ENCODE measurements at places on chromosomes 13 and 19.

DNA sequence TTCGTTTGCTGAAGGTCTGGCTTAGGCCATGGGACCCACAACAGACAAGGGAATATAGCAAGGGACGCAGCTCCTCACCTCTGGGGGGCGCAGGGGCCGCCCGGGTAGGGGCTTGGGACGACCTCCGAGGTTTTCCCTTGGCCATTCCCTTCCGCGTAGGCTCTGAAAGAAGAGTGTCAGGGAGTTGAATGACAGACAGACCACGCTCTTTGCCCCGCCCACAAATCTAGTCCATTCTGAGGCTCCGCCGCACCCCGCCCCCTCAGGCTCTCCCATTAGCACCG lies 11.4 kb upstream of the ZNF414 start:
- DNase-seq = no peak

GRCh38 chr13:27018882-27019281 lies 152.7 kb downstream of the USP12 start:
- DNase-seq = no peak

GRCh38 chr13:31675440-31675953 lies 63.8 kb upstream of the RXFP2 start:
- DNase-seq = no peak

- no peak for DNase-seq
These were observed 14.2 kb downstream of the PLEKHJ1 start for GRCh38 chr19:2221918-2222317.

DNA sequence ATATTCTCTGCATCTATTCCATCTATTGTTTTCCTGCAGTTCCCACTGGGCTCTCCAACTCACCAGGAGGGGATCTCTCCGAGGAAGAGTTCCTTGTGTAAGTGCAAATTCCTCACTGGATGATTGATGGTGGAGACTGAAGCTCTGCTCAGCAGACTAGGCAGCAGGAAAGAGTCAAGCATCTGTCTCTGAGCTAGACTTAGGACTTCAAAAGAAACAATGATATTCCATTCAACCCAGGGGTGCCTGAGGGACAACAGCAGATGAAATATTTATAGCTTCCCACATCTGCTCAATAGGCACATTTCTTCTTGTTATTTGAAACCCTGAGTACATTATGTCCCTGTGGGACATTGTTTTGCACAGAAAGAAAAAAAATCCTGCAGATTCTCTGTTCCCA lies at the start of the genes OR7A5 and OR7C1:
OR7A5 (minus strand) TSS at position 175 of the 400 bp plus-strand sequence. CDS start 6,944 bp downstream, outside the sequence.
OR7C1 (minus strand) TSS at position 175 of the 400 bp plus-strand sequence. CDS start 35,049 bp downstream, outside the sequence.
- DNase-seq = no peak

DNA sequence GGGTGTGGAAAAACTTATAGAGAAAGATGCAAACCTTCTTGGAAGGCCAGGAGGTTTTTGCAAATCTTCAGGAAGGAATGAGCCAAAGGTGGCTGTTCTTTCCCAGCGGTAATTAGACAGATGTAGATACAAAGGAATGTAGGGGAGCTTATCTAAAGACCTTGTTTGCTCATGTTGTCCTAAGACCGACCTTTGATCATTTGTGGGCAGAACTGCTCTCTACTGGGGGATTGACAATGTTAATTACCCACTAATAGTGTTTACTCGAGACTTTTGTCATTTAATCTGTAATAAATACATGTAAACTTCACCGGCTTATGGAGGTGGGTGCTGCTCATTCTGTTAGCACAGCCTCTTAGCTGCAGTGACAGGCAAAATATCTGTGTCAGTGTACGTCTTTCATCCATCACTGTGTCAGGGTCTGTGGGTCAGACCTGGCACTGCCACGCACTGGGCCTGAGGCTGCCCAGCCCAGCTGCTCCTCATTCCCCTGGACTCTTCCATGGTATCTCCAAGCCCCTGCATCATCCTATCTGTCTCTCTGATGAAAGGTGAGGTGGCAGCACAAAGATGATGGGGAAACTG lies 68.3 kb downstream of the ZNF431 start:
- no peak for DNase-seq

GRCh38 chr19:34788074-34788473 lies 15.1 kb upstream of the ZNF599 start:
- no peak for DNase-seq

GRCh38 chr13:97858161-97858560 lies 95.3 kb upstream of the IPO5 start:
- DNase-seq = no peak

DNA sequence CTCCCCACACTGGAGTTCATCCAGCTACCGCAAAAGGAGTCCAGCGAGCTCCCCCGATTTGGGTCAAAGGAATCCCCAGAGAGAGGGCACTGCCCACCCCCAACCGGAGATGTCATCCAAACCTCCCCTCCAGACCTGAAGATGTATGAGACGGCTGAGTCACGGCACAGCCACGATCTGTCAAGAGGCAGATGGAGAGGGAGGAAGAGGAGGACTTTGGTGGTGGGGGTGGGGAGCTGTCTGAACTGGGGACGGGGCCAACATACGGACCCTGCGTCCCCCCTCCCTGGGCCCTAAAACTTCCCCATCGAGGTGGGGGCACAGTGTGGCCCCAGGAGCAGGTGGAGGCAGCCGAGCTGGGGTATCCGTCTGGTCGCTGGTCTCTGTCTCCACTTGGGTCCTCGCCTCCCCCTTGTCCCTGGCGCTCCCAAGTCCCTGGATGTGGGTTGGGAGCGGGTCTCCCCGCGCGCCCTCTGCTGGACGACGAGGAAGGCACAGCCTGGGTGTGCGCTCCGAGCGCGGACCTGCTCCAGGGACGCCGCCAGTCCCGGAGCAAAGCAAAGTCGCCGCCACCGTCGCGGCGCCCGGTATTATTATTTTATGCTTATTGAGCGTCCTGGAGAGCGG lies 3.8 kb downstream of the PDE4A start:
- DNase-seq = peak; percentile 83

- no peak for DNase-seq
These were observed 43.1 kb downstream of the SLITRK1 start for GRCh38 chr13:83839146-83839545.

DNA sequence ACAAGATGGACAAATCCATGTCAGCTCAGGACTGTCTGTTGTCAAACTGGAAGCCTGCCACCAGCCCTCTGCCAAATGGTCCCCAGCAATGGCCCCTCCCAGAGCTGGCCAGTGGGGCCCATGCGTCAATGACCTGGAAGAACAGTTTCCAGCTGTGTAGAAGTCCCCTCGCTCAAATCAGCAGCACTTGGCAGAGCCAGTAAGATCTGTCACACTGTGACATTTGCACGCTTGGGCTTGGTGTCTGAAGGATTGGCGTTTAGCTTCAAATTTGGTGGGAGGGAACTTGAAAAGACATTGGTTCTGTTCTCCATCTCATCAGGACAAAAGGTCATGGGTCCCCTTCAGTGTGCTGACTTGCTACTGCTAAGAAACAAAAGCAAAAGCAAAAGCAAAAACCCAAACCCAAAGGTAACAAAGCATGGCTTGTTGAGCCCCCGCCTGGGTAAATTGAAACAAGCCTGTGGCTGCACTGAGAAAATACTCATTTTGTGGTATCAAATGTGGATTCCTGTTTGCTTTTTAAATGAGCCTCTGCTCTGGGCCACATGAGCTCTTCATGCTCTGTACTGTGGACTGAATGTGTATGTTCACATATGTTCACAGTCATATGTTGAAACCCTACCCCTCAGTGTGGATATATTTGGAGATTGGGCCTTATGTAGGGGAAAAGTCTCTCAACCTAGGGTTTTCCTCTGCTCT lies 253.6 kb upstream of the MAB21L1 start:
- no peak for DNase-seq

DNA sequence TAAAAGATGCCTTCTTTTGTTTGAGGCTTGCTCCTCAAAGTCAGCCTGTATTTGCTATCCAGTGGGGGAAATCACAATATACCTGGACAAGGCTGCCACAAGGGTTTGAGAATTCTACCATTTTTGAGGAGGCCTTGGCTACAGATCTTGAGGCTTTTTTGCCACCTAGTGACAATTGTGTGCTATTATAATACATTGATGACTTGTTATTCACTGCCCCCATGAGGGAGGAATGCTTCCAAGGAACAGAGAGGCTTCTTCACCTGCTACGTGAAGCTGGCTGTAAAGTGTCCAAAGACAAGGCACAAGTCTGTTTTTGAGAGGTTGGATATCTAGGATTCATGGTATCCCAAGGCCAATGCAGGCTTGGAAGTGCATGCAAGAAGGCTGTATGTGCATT lies 72.5 kb downstream of the ZNF708 start:
- DNase-seq = no peak

DNA sequence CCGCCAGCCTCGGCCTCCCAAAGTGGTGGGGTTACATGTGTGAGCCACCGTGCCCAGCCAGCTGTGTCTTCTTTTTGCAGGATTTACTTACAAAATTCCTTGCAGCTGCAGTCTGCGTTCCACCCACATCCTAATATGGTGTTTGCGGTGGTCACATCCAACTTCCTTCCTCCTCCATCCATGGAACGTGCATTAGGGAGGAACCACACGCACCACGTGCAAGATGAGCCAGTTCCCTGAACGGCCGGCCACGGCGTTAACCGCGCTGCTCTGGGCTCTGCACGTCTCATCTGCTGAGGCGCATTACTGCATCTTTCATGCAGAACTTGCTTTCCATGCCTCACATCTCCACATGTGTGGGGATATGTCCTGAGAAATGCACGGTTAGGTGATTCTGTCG lies 13.0 kb upstream of the SIGLEC11 start:
- DNase-seq = no peak

- DNase-seq = no peak
These were observed 61.6 kb downstream of the ALOX5AP start for GRCh38 chr13:30796631-30797601.

DNA sequence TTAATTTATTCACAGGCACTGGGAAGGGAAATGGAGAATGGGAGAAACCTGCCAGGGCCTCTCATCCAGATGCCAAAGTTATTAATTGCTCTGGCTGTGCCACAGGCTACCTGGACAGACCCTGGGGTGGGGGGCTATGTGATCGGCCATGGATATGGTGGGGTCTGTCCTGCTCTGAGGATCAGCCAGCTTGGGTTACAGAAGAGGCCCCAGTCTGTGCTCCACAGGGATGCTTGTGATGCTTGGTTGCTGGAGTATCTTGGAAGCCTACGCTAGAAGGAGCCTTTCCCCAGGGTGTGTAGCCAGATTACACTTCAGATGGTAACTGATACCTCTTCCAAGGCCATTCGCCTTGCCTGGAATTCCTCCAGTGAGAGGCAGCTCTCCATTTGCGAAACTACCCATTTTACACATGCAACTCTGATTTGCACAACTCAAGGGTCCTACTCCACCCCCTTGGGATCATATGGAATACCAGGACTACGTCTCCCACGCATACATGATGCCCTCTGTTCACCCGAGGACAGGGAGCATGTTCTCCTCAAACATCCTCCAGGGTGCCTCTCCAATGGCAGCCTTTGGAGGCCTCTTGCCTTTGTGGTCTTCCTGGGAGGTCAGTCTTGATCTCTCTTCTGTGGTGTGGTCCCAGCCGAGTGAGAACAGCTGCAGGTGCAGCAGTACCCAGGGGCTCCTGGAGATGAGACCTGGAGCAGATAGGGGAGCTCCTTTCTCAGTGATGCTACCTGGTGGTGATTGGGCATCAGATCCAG lies 186.6 kb upstream of the TSHZ3 start:
- DNase-seq = no peak

GRCh38 chr13:34002924-34003323 lies 185.0 kb downstream of the RFC3 start:
- no peak for DNase-seq

- no peak for DNase-seq
These were observed 7.2 kb downstream of the CARS2 start for GRCh38 chr13:110698689-110699088.

DNA sequence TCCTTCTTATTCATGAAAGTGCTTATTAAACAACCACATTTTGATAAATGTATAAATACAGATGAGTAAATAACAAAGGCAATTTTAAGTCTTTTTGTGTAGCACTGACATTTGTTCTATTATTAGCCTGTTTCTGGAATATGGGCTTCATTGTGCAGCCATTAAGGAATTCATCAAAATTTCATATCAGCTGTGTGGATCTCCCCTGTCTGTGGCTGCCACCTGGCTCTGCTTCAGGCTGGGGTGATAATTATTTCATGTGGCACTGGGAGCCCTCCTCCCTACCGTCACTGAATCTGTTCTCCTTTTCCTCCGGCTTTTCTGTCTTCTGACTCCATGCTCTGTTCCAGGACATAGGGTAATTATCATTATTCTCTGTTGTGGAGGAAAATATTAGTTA lies 57.1 kb downstream of the LMO7 start:
- DNase-seq = no peak

- no peak for DNase-seq
These were observed 140.5 kb downstream of the SLC7A1 start for GRCh38 chr13:29454931-29455481.

DNA sequence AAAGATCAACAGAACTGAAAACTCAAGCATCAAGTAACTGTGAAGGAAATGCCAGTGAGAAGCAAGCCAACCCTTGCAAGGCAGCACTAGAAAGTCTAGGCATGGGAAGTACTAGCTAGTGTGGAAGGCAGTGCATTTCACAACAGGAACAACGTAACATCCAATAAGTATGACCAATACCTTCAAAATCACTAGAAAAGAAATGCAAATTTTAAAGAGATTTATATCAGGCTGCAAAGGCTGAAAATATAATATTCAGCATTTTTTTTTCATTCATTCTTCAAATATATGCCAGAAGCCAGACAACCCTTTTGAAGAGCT lies 121.9 kb downstream of the DLEU7 start:
- no peak for DNase-seq

GRCh38 chr13:67554286-67554685 lies 324.1 kb upstream of the PCDH9 start:
- DNase-seq = no peak

GRCh38 chr19:52221831-52222375 lies 32.1 kb downstream of the PPP2R1A start:
- no peak for DNase-seq

All from stimulated activated effector memory CD8-positive, alpha-beta T cell treated with anti-CD3 and anti-CD28 coated beads, Interleukin-12 subunit alpha, Interleukin-12 subunit beta, amount 100 ng/mL, for 72 hours (primary cell).